ENCODE measurements at places on chromosomes 5 and 9.

DNA sequence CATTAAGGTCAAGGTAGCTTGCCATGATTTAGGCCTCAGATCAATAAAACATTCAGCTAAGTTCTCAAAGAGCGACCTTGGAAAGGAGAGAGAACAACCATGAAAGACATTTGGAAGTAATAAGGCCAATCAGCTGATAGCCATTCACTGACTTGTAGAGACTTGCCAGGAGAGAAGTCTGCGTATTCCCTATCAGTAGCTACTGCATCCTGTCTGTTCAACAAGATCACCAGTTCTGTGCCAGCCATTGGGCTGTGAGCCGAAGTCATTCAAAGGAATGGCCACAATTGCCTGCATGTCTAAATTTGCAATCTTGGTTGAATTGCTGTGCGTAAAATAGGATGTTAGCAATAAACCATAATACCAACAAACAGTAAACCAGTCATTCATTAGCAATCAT, 219.8 kb downstream of the FBXL7 start:
- DNase-seq = no peak

DNA sequence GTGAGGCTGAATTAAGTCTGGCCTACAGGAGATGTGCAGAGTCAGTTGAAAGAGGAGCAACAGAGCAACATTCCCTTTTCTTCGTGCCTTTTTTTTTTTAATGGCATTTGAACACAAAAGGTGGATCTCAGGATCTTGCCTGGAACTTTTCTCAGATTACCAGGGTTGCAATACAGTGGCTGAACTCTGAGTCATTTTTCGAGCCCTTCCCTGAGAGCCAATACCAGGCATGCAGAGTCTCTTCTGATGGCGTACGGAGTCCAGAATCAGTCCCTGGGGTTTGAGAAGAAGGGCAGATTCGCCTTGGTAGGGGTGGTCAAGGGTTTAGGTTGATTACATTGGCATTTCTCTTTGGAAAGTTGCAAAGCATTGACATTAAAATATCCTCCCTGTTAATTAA, 271.5 kb downstream of the GAS1 start:
- no peak for DNase-seq

DNA sequence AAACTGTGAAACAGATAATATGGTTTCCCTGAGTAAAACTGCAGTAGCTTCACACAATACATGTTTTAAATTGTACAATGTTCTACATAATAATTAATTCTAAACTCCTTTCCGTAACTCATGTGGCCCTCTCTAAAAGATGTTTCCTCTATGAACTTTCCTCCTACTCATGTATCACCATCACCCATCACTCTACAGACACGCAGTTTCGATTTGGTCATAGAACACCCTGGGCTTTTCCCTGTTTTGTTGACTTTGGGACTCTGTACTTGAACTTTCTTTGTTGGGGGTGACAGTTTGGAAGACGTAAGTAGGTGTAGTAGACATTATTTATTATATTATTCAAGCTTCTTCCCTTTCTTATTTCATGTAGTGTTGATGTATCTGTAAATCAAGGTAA, 44.1 kb upstream of the GABRA6 start:
- no peak for DNase-seq

GRCh38 chr9:109880276-109881169, 100.5 kb downstream of the PALM2AKAP2 start:
- no peak for DNase-seq

GRCh38 chr9:68780720-68781119, 75.7 kb downstream of the PIP5K1B start:
- DNase-seq = no peak

Data from stimulated activated CD8-positive, alpha-beta memory T cell treated with anti-CD3 and anti-CD28 coated beads, Interleukin-4, amount 100 ng/mL, for 1 hour (primary cell).